HFFc6 (cell line): ENCODE measurements at places on chromosomes 5 and 9. TPM values are rescaled to one million over a fixed set of nuclear protein-coding genes. Genes with fewer than 3 reads are reported as not detected.

Gene FOXD4L5
- total RNA-seq, result 0.07 TPM in 1 of 3 replicates, not detected in the others

Gene SLF1
- 3.3 to 6.5 TPM (median 5.0 TPM) in 3 replicates for total RNA-seq

GRCh38 chr9:70998962-70999361 is 122.5 kb downstream of the TRPM3 start:
- no peak overlapping the region for H3K4me3 ChIP-seq
- peak; percentile 45 for DNase-seq
- H3K36me3 ChIP-seq, result no peaks in the 10 kb centered on the region
- peaks cover 37% of the 10 kb centered on the region for H3K4me1 ChIP-seq
- H3K27me3 ChIP-seq, result no peaks in the 10 kb centered on the region
- H3K27ac ChIP-seq, result no peak overlapping the region

Gene ZNF883
- total RNA-seq, result 4.0 and 6.1 TPM in 2 replicates

- no peak for DNase-seq
- H3K4me3 ChIP-seq, result no peak overlapping the region
- H3K27ac ChIP-seq, result no peak overlapping the region
- no peaks in the 10 kb centered on the region for H3K36me3 ChIP-seq
- H3K27me3 ChIP-seq, result no peaks in the 10 kb centered on the region
- no peaks in the 10 kb centered on the region for H3K4me1 ChIP-seq
These were observed 628.4 kb downstream of the HINT1 start for GRCh38 chr5:130536691-130537090.

Gene IL3
- not detected in 2 replicates for total RNA-seq

Gene MYOZ3
- 0.05 TPM in 1 of 3 replicates, not detected in the others for total RNA-seq

Gene FOXD4L4
- 0.21 TPM in 1 of 3 replicates, not detected in the others for total RNA-seq

Gene OTULINL
- 11.7 and 25.7 TPM in 2 replicates for total RNA-seq

Gene ENHO
- total RNA-seq, result 0.27 to 0.33 TPM in 2 of 3 replicates, not detected in the other

DNA sequence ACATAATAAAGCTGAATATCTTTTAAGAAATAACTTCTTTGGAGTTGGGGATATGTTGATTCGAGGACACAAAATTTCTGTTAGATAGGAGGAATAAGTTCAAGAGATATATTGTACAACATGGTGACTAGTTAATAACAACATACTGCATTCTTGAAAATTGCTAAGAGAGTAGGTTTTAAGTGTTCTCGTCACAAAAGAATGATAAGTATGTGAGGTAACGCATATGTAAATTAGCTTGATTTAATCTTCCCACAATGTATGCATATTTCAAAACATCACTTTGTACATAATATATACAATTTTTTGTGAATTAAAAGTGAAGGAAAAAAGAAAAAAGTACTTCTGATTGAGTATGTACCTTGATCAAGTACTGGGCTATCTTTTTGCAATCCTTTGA is 428.0 kb upstream of the TRPC7 start:
- H3K27me3 ChIP-seq, result peaks cover 4% of the 10 kb centered on the region; the same call in 1 of the 2 replicates
- no peak for DNase-seq
- H3K27ac ChIP-seq, result no peak overlapping the region
- H3K4me1 ChIP-seq, result peaks cover 14% of the 10 kb centered on the region
- H3K36me3 ChIP-seq, result no peaks in the 10 kb centered on the region
- H3K4me3 ChIP-seq, result no peak overlapping the region

- H3K4me1 ChIP-seq, result peaks cover 24% of the 10 kb centered on the region
- no peak for DNase-seq
- H3K4me3 ChIP-seq, result no peak overlapping the region
- no peaks in the 10 kb centered on the region; the same call in 1 of the 2 replicates for H3K27me3 ChIP-seq
- peaks cover 6% of the 10 kb centered on the region; the same call in 1 of the 2 replicates for H3K36me3 ChIP-seq
- no peak overlapping the region for H3K27ac ChIP-seq
These were observed 50.8 kb downstream of the HMGCR start for GRCh38 chr5:75387806-75388205.

- H3K4me1 ChIP-seq, result peaks cover 37% of the 10 kb centered on the region
- H3K27me3 ChIP-seq, result peaks cover 4% of the 10 kb centered on the region; the same call in 1 of the 2 replicates
- H3K4me3 ChIP-seq, result no peak overlapping the region
- H3K27ac ChIP-seq, result no peak overlapping the region; the same call in 1 of the 2 replicates
- H3K36me3 ChIP-seq, result no peaks in the 10 kb centered on the region
These were observed 20.5 kb upstream of the MEGF9 start for GRCh38 chr9:120734607-120735410.

DNA sequence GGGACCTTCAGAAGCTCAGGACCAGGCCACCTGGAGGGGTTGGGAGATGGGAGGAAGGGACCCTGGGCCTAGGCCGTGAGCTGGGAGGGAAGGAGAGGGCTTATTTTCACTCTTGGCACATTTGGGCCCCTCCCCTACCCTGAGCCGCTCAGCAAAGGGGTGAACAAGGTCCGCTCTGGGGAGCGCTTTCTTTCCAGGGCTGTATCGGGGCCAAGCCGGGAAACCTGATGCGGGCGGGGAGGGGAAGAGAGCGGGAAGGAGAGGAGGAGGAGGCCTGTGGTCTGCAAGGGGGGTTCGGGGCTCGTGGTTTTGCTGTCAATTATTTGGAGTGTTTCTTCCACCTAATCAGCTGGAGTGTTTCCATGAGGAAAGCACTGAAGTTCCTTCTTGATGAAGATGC is 62.7 kb upstream of the RXRA start:
- H3K27me3 ChIP-seq, result peaks cover 36% of the 10 kb centered on the region
- no peaks in the 10 kb centered on the region for H3K36me3 ChIP-seq
- DNase-seq, result no peak
- H3K4me3 ChIP-seq, result no peak overlapping the region
- no peak overlapping the region for H3K27ac ChIP-seq

DNA sequence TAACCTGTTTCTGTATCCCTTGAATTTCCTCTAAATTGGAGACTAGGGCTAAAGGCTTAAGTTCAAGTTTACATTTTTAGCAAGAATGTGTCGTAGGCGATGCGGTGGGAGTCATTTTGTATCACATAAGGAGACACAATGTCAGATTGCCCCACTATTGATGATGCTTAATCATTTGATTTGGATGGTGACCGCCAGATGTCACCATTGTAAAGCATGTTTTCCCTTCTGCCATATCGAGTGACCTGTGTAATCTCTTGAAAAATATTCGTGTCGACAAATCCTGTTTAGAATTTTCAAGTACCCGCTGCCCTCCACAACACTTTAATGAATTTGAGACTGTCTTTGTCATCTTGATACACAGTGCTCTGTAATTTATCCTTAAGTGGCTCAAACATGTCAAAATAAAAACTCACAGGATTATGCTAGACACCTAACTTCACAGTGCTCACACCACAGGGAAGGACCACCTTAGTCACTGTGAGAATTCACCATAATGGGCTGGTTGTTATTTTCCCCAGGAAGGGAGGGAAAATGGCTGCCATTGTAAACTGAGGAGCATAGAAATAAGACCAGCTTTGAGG is 34.5 kb upstream of the SLC46A2 start:
- H3K4me1 ChIP-seq, result no peaks in the 10 kb centered on the region
- DNase-seq, result peak; percentile 13

GRCh38 chr5:1003296-1003937 is 5.2 kb upstream of the NKD2 start:
- H3K4me3 ChIP-seq, result no peak overlapping the region
- no peaks in the 10 kb centered on the region for H3K36me3 ChIP-seq
- peaks cover 55% of the 10 kb centered on the region for H3K27me3 ChIP-seq
- no peak for DNase-seq
- no peaks in the 10 kb centered on the region for H3K4me1 ChIP-seq

DNA sequence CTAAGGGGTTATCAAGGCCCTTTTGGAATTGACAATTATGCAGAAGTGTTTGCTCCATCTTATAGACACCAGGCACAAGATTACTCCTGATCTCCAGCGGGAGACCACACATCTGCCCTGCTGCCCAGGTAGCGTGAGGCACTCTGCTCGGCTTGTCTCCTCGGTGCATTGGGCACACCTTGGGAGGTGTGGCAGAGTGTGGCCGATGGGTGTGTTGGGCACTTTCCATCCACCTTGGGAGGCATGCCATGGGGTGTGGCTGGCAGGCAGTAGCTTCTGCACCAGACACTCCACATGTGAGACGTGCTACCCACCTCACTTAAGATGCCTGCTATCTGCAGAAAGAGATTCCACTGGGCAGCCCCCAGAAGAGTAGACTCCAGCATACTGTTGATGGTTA is 54.1 kb downstream of the GADD45G start:
- H3K36me3 ChIP-seq, result no peaks in the 10 kb centered on the region
- H3K4me3 ChIP-seq, result no peak overlapping the region
- DNase-seq, result no peak
- no peaks in the 10 kb centered on the region for H3K4me1 ChIP-seq
